ENCODE measurements at places on chromosomes 16 and 17. TPM values are rescaled to one million over a fixed set of nuclear protein-coding genes. Genes with fewer than 3 reads are reported as not detected.

The PYDC1 gene
- total RNA-seq: not detected

The ARHGAP23 gene
- total RNA-seq: 25.7 TPM

The FBXL19 gene
- 78.1 TPM for total RNA-seq

The MYL11 gene
- total RNA-seq: not detected

The CD300LB gene
- not detected for total RNA-seq

The ICAM2 gene
- total RNA-seq: not detected

The TPSG1 gene
- total RNA-seq: not detected

The PSMD11 gene
- total RNA-seq: 156 TPM

The SAMD14 gene
- total RNA-seq: 28.7 TPM

The TMEM114 gene
- not detected for total RNA-seq

DNA sequence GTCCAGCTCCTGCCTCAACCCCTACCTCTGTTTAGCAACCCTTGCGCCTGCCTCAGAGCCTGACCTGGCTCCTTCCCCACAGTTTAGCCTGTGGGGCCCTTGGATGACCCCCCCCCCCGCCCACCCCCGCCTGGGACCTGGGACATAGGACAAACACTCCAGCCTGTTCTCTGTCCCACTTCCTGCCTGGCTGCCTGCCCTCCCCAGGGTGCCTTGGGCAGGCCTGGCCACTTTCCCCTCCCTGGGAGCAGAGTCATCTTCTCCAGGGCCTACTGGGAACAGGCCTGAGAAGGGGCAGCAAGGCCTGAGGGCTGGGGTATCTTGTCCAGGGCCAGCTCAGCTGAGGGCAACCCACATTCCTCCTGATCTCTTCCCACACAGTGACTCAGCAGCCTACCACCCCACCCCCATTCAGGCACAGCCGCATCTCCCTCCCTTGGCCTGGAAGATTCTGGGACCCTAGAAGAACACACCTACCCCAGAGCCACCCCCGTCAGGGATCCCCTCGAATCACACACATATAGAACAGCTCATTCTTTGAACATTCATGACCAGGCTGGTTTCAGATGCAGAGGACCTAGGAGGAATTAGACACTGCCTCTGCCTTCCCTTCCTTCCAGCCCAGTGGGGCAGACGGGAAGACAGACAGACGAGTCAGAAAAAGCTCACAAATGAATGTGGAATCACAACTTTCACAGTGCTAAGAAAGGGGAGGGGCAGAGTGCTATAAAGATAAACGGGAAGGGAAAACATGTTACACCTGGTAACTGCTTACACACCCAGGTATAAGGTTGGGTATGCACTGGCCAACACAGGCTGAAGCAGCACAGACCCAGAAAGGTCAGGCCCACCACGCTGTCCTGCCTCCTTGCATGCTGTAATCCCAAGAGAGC is 6.0 kb downstream of the FHOD1 start:
- H3K4me1 ChIP-seq: peaks cover 26% of the 10 kb centered on the region
- peak overlapping the region; percentile 30 for H3K27ac ChIP-seq
- no peaks in the 10 kb centered on the region for H3K27me3 ChIP-seq
- H3K36me3 ChIP-seq: peaks cover 8% of the 10 kb centered on the region
- no peak for DNase-seq

GRCh38 chr17:33049781-33050414 is 58.3 kb downstream of the SPACA3 start:
- H3K27ac ChIP-seq: no peak overlapping the region
- DNase-seq: peak; percentile 58

DNA sequence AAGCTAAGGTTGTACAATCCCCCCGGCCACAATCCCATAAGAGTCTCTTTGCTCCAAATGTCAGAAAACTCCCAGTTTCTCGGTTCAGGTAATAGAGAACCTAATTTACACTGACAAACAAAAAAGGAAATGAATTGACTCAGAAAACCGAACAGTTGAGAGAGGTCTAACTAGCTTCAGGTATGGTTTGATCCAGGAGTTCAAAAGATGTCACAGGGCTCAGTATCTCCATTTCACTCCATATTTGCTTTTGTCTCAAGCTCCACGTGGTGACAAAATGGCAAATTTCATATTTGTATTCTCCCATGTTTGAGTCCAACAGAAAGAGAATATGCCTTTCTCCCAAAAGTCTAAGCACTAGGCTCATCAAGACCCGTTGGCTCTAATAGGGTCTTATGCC is 117.4 kb downstream of the AXIN2 start:
- H3K36me3 ChIP-seq: peaks cover 2% of the 10 kb centered on the region
- H3K4me1 ChIP-seq: peaks cover 16% of the 10 kb centered on the region
- H3K4me3 ChIP-seq: no peak overlapping the region
- no peak overlapping the region for H3K27ac ChIP-seq
- DNase-seq: no peak
- H3K27me3 ChIP-seq: no peaks in the 10 kb centered on the region

DNA sequence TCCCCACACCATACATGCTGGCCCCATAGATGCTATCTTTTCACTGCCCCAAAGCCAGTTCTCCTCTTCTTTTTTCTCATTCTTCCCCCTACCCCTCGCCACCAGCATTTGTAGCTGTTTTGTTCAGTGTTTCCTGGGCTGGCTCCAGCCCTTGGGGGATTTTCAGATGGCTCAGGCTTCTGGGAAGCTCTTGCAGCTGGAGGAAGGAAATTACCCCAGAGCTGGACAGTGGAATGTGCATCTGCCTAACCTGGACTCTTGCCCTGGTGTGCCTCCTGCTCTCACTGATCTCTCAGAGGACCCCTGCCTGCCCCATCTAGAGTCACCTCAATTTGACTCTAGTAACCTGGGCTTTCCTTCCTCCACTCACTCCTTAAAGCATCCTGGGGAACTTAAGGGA is 82.8 kb downstream of the MYH13 start:
- no peak for DNase-seq
- H3K36me3 ChIP-seq: no peaks in the 10 kb centered on the region
- H3K27me3 ChIP-seq: peaks cover 40% of the 10 kb centered on the region
- no peak overlapping the region for H3K27ac ChIP-seq

DNA sequence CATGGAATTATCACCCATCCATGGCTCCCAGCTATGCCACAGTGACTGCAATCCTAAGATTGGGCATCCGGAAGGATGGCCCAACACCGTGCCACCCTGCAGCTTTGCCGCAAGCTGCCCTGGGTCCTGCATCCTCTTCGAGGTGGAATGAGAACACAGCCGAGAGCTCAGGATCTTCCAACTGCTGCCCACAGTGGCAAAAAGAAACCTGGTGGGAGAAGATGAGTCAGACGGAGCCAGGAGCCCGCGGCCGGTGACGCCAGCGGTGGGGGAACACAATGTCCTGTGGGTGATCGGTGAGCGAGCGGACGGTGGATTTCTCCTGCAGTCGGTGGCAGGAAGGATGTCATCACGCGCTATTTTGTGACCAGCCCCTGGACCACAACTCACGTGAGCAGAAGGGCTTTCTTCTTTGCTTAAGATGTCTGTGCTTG is 20.1 kb downstream of the CD7 start:
- H3K27me3 ChIP-seq: peaks cover 34% of the 10 kb centered on the region
- no peak overlapping the region for H3K27ac ChIP-seq
- no peak for DNase-seq
- H3K4me3 ChIP-seq: no peak overlapping the region

DNA sequence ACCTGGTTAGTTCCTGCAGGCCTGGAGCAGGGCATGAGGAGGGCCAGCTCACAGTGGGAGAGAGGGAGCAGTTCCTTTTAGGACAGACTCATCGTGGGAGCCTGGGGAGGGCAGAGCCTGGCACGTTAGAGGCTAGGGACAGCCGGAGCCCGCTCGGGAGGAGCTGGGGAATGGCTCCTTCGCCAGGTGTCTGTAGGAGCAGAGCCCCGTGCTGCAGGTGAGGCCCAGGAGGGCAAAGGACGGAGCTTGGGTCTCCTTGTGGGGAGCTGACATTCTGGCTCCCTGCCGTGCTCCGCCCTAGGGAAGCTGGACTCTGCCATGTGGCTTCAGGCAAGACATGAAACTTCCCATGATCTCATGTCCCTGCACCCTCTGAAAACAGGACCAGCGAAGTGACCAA is 18.7 kb upstream of the MTSS2 start:
- no peak overlapping the region for H3K27ac ChIP-seq
- H3K27me3 ChIP-seq: no peaks in the 10 kb centered on the region
- no peaks in the 10 kb centered on the region for H3K36me3 ChIP-seq
- no peak for DNase-seq

GRCh38 chr17:43655693-43656255 is 5.9 kb downstream of the MEOX1 start:
- H3K27me3 ChIP-seq: no peaks in the 10 kb centered on the region
- no peaks in the 10 kb centered on the region for H3K36me3 ChIP-seq
- H3K4me3 ChIP-seq: no peak overlapping the region
- no peak overlapping the region for H3K27ac ChIP-seq
- peaks cover 31% of the 10 kb centered on the region for H3K4me1 ChIP-seq
- DNase-seq: no peak

GRCh38 chr17:79306424-79307318 is 232.0 kb downstream of the ENGASE start:
- no peak overlapping the region for H3K4me3 ChIP-seq
- DNase-seq: no peak
- H3K27ac ChIP-seq: peak overlapping the region; percentile 35
- peaks cover 5% of the 10 kb centered on the region for H3K27me3 ChIP-seq
- H3K36me3 ChIP-seq: no peaks in the 10 kb centered on the region

GRCh38 chr17:37490022-37490587 is 414 bp downstream of the DUSP14 start:
- H3K4me1 ChIP-seq: peaks cover 59% of the 10 kb centered on the region
- H3K27me3 ChIP-seq: peaks cover 18% of the 10 kb centered on the region
- no peaks in the 10 kb centered on the region for H3K36me3 ChIP-seq
- H3K4me3 ChIP-seq: peak overlapping the region; percentile 98

- no peaks in the 10 kb centered on the region for H3K27me3 ChIP-seq
- peak overlapping the region; percentile 93 for H3K27ac ChIP-seq
- DNase-seq: no peak
These were observed 16.8 kb upstream of the CCDC182 start for GRCh38 chr17:57761887-57762286.

DNA sequence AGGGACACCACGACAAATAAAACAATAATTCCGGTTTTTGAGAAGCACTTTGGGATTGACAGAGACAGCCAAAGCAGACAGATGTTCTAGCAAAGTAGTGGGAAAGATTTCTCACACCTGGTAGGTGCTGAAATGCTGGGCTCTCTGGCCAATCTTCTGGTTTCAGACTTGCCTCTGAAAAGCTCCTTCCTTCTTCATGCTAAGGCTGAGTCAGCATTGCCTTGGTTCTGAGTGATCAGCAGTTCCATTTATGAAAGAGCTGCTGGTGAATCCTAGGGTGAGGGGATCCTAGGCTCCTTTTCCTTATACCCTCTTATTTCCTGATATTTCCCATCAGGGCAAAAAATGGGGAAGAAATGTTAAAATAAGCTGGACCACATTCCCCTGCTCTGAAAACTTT is 268.7 kb upstream of the SALL1 start:
- H3K27ac ChIP-seq: no peak overlapping the region
- H3K4me1 ChIP-seq: peaks cover 6% of the 10 kb centered on the region
- no peak for DNase-seq
- H3K4me3 ChIP-seq: no peak overlapping the region
- no peaks in the 10 kb centered on the region for H3K27me3 ChIP-seq
- H3K36me3 ChIP-seq: no peaks in the 10 kb centered on the region

DNA sequence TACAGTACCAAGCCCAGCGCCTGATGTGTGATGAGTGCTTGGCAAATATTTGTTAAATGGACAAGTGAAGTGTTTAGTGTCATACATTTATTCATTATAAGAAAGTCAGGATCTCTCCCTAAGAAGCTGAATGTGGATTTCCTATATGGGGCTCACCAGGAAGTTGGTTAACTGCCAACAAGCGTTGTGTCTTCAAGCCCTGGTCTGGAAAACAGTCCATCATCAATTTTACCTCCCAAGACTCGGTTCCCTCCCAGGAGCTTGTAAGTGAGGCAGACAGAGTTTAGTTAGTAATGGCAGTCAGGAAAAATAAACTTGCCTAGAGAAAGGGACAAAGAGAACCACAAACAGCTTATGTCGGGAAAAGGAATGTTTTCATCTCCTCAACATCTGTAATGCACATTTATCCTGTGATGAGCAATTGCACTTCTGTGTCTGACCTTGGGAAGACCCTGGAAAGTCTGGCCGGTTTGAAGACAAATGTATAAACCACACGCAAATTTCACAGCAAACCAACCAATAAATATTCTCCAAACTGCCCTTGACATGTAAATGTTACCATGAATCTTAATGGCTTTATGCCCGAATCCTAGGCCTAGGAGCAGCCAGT is 28.3 kb downstream of the C16orf95 start:
- H3K36me3 ChIP-seq: peaks cover 11% of the 10 kb centered on the region
- no peak for DNase-seq
- H3K27me3 ChIP-seq: no peaks in the 10 kb centered on the region
- H3K4me1 ChIP-seq: no peaks in the 10 kb centered on the region
- no peak overlapping the region for H3K4me3 ChIP-seq
- H3K27ac ChIP-seq: no peak overlapping the region

GRCh38 chr16:85653290-85653891 is 35.4 kb downstream of the GINS2 start:
- no peak for DNase-seq
- peaks cover 10% of the 10 kb centered on the region for H3K27me3 ChIP-seq

DNA sequence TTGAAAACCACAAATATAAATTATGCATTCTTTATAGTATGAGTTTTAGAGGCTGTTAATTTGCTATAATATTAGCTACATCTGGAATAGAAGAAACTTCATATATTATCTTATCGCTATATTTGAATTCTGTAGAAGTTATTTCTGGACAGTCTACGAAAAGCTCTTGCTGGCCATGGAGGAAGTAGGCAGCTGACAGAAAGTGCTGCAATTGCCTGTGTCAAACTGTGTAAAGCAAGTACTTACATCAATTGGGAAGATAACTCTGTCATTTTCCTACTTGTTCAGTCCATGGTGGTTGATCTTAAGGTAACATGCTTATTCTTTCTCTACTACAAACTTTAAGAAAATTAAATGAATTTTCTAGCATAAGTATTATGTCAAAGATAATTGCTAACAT is 96.8 kb downstream of the OMG start:
- H3K27me3 ChIP-seq: no peaks in the 10 kb centered on the region
- DNase-seq: no peak
- peaks cover 17% of the 10 kb centered on the region for H3K36me3 ChIP-seq
- no peak overlapping the region for H3K4me3 ChIP-seq
- H3K27ac ChIP-seq: no peak overlapping the region

- no peaks in the 10 kb centered on the region for H3K4me1 ChIP-seq
- H3K27me3 ChIP-seq: no peaks in the 10 kb centered on the region
- no peaks in the 10 kb centered on the region for H3K36me3 ChIP-seq
- no peak overlapping the region for H3K4me3 ChIP-seq
- H3K27ac ChIP-seq: no peak overlapping the region
These were observed 13.5 kb downstream of the GSDMB start for GRCh38 chr17:39904990-39905288.
